ENCODE measurements at places on chromosomes 6 and 20.

DNA sequence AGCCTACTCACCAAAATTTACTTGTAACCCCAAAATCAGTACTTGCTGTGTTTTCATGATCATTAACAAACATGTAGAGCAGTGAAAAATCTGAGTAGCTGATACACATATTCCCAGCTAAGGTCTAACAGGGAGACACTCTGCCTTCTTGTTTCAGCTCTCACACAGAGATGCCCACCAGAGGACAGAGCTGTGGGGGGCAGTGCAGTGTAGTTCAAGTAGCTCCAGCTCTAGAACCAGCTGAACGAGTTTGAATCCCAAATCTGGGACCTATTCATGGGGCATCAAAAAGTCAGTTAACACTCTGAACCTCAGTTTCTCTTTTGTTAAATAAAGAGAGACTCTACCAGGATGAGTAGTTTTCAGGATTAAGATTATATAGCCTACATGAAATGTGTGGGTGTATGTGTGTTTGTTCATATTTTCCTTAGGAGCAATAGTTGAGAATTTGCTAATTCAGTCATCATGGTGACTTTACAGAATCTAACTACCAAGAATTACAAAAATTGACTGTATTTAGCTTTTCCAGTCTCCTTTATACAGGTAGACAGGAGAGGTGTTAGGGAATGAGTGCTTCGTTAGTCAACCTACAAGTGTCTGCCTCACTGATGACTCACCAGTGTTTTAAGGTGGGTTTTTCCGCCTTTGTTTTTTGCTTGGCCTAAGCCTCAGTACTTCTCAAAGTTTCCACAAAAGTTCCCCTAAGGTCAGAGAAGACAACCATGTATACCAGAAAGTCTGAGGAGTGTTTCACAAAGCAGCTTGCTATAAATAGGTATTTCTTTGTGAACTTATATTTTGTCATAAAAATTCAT lies 164.0 kb upstream of the RUNX2 start:
- no peak for DNase-seq

GRCh38 chr6:129134535-129134934 lies 251.6 kb downstream of the LAMA2 start:
- no peak for DNase-seq

DNA sequence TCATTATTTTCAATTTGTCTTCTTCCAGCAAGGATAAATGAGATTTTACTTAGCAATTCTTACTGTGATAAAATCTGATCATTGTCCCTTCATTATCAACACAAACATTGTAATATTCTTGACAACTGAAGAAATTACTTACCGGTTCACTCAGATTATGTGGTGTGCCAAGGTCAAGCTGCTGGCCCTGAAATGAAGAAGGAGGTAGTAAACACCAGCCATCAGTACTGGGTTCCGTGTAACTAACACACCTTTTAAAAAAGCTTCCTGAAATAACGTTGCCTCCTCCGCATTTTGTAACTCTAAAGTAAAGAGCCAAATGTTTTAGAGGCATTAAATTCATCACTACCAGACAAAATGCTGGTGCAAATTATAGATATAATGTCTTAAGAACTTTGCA lies 7.4 kb downstream of the ROS1 start:
- no peak for DNase-seq

DNA sequence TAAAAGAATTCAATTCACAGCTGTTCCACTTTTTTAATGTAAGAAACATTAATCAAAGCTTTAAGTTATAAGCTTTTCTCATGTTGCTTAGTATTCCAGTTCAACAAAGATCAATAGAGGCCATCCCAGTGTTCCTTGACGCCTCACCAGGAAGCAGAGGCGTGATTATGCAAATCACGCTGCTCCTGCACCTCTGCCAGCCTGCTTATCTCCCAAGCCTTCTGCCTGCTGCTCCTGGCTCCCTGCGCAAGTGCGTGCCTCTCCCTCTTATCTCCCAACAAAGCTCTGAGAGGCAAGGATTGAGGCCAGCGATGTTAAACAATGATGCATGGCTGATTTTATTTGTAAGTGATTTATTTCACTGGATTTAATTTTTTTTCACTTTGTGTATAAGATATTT lies 42.8 kb downstream of the INSM1 start:
- peak; percentile 94 for DNase-seq

- DNase-seq, result no peak
Observed at GRCh38 chr6:131728296-131728939, 17.6 kb upstream of the CTAGE9 start.

- no peak for DNase-seq
Observed at GRCh38 chr6:20921578-20921977, 387.3 kb downstream of the CDKAL1 start.

GRCh38 chr6:36430351-36430750 lies 12.3 kb downstream of the PXT1 start:
- DNase-seq, result no peak

DNA sequence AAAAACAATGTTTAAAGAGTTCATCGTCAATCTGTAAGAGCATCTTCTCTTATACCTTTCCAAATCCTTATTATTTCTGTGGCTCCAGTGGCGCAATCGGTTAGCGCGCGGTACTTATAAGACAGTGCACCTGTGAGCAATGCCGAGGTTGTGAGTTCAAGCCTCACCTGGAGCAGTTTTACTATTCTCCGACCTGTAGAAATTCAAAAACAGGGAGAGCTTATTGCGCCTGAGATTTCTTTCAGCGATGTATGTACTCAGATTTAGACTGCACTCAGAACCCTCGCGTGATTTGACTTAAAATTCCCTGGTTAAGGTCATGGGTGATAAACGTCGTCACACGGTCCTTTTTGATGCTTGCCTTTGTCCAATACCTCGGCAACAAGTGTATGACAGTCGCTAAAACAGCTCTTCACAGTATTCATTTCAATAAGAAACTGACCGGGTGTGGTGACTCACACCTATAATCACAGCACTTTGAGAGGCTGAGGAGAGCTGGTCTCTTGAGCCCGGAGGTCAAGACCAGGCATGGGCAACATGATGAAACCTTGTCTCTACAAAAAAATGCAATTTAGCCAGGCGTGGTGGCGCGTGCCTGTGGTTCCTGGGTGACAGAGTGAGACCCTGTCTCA lies 11.9 kb downstream of the GPX5 start:
- DNase-seq, result peak; percentile 16
